Muscle of leg (tissue), 16 donors: ENCODE measurements at places on chromosomes 3 and 15.

GRCh38 chr15:29103824-29104565 lies 165.6 kb downstream of the NSMCE3 start:
- peak overlapping the region; percentile 36 for H3K4me3 ChIP-seq
- H3K27ac ChIP-seq: no peak overlapping the region
- H3K4me1 ChIP-seq: peaks cover 15% of the 10 kb centered on the region
- no peaks in the 10 kb centered on the region for H3K27me3 ChIP-seq
- H3K36me3 ChIP-seq: no peaks in the 10 kb centered on the region
- peak; percentile 87 for DNase-seq

DNA sequence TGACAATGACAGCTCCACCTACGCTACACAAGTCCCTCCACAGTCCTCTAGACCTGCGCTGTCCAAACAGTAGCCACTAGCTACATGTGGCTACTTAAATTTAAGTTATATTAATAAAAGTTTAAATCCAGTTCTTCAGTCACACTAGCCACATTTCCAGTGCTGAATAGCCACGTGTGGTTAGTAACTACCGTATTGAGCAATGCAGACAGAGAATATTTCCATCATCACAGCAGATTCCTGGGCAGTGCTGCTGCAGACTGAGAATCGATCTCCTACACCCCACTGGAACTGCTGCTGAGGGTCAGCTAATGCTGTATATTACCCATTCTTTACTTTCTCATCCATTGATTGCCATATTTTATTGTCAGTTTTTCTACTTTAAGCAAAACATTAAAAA lies 40.9 kb downstream of the HDC start:
- no peak for DNase-seq
- H3K36me3 ChIP-seq: no peaks in the 10 kb centered on the region
- H3K27me3 ChIP-seq: peaks cover 2% of the 10 kb centered on the region
- no peak overlapping the region for H3K4me3 ChIP-seq
- no peak overlapping the region for H3K27ac ChIP-seq

DNA sequence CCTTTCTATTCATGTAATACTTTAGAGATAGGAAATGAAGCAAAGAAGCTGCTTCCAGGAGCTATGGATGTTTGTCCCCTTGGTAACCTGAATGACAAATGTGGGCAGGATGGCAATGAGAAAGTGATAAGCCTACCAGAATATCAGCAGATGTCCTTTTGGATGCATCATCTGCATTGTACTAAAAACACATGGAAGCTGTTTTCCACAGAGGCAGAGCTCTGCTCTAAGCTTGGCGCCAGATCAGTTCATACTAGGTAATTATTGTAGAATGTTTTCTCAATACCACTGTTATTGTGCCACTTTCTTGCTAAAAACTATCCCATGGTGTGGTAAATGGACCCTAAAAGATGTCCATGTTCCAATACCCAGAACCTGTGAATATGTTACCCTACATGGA lies 100.2 kb downstream of the DTWD1 start:
- H3K27ac ChIP-seq: peak overlapping the region; percentile 22
- no peaks in the 10 kb centered on the region for H3K27me3 ChIP-seq
- peaks cover 5% of the 10 kb centered on the region for H3K4me1 ChIP-seq
- H3K36me3 ChIP-seq: no peaks in the 10 kb centered on the region

DNA sequence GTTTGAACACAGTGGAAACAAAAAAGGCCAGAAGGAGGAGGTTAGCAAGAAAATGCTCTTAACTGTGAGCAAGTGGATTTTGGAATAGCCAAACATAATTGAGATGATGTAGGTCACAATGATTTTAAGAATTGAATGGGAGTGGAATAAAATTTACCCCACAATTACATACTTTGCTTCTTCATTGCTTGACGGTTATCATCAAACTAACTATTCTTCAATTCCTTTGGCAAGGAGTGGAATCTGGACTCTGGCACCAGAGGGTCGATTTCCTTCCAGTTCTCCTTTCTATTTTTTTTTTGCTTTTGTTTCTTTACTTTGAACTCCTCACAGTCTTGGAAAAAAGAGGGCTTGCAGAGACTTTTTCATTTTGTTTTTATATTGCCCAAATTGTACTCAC lies 634.5 kb upstream of the TGFBR2 start:
- peak; percentile 61 for DNase-seq
- no peaks in the 10 kb centered on the region for H3K4me1 ChIP-seq
- H3K27ac ChIP-seq: no peak overlapping the region
- H3K27me3 ChIP-seq: no peaks in the 10 kb centered on the region

DNA sequence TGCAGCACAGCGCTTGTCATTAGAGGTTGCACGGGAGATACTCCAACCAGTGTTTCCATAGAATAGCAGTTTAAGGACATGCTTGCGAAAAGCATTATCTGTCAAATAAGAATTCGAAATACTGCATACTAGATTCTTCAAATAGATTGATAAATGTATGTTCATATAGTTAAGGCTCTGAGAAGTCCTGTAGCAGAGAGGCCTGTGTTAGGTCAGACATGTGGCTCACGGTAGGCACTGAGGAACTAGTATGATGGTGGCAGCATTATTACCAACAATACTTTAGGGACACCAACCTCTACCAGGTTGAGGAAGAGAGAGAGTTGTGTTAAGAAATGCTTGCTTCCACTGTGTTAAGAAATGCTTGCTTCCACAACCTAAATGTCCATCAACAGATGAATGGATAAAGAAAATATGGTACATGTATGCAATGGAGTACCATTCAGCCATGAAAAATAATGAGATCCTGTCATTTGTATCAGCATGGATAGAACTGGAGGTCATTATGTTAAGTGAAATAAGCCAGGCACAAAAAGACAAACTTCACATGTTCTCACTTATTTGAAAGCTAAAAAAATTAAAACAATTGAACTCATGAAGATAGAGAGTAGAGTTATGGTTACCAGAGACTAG lies 14.9 kb downstream of the MTMR14 start:
- H3K27ac ChIP-seq: no peak overlapping the region
- DNase-seq: no peak
- peaks cover 67% of the 10 kb centered on the region for H3K36me3 ChIP-seq
- no peak overlapping the region for H3K4me3 ChIP-seq

DNA sequence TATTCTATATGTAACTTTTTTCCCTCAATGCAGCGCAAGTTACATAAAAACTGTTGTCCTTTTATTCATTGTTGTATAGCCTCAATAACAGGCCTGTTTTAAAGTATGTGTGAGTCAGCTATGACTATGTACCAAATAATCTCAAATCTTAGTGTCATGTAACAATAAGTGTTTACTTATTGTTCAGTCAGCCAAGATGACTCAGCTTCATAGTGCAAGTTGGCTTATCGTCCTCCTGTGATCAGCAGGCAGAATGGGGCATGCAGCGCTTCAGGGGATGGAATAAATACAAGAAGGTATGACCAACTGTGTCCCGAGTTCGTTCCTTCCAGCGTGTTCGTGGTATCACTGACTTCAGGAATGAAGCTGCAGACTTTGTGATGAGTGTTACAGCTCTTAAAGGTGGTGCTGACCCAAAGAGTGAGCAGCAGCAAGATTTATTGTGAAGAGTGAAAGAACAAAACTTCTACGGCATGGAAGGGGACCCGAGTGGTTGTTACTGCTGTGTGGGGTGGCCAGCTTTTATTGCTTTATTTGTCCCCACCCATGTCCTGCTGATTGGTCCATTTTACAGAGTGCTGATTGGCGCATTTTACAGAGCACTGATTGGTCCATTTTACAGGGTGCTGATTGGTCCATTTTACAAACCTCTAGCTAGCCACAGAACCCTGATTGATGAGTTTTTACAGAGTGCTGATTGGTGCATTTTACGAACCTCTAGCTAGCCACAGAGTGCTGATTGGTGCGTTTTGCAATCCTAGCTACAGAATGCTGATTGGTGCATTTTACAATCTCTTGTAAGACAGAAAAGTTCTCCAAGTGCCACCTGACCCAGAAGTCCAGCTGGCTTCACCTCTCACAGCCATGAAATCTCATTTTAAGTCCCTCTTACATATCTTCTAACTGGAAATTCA lies 1016.0 kb downstream of the MCTP2 start:
- no peaks in the 10 kb centered on the region for H3K4me1 ChIP-seq
- H3K36me3 ChIP-seq: no peaks in the 10 kb centered on the region
- H3K4me3 ChIP-seq: no peak overlapping the region
- no peak for DNase-seq
- no peaks in the 10 kb centered on the region for H3K27me3 ChIP-seq

GRCh38 chr15:45921376-45921775 lies 286.5 kb downstream of the SQOR start:
- no peak overlapping the region for H3K27ac ChIP-seq
- no peaks in the 10 kb centered on the region for H3K36me3 ChIP-seq
- H3K27me3 ChIP-seq: no peaks in the 10 kb centered on the region

GRCh38 chr3:111151438-111151837 lies 79.8 kb downstream of the NECTIN3 start:
- H3K4me1 ChIP-seq: no peaks in the 10 kb centered on the region
- no peak for DNase-seq
- H3K27me3 ChIP-seq: no peaks in the 10 kb centered on the region

GRCh38 chr3:52202384-52203077 lies 4.6 kb downstream of the ALAS1 start:
- H3K4me3 ChIP-seq: no peak overlapping the region
- no peak overlapping the region for H3K27ac ChIP-seq
- peaks cover 65% of the 10 kb centered on the region for H3K36me3 ChIP-seq
- H3K4me1 ChIP-seq: peaks cover 13% of the 10 kb centered on the region
- H3K27me3 ChIP-seq: no peaks in the 10 kb centered on the region

GRCh38 chr3:99678023-99678422 lies 39.6 kb downstream of the COL8A1 start:
- peak; percentile 40 for DNase-seq
- no peaks in the 10 kb centered on the region for H3K27me3 ChIP-seq

DNA sequence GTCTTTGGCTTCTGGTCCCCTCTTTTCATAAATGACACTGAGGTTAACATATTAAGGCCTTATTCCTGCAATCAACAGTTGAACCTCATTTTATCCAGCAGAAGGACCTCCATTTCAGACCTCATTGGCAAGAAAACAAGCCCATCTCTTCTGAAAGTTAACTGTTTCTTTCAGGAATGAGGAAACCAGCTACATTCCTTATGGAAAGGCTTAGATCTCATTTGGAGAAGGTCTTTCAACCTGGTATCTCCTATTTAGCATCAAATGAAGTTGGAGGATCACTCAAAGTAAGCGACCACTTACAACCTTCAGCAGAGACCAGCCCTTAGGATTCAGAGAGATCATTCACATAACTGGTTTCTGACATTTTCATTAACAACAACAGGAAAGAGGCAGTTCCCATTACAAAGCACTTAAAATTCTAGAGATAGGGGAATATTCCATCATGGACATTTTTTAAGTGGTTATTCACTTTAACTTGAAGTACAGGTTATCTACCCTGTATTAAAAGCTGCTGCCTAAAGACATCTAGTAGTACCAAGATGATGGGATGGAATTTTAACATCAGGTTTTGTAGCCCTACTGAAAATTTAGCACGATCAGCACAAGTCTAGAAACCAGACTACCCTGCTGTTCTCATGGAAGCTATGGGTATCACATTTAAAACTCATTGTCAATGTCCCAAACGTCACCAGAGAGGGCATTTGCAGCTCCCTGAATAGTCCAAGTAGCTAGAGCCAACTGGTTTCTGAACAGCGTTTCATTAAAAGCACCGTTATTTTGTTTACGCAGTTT lies 30.4 kb downstream of the TFRC start:
- H3K27ac ChIP-seq: no peak overlapping the region
- no peaks in the 10 kb centered on the region for H3K4me1 ChIP-seq
- no peak overlapping the region for H3K4me3 ChIP-seq
- no peak for DNase-seq
- H3K36me3 ChIP-seq: peaks cover 39% of the 10 kb centered on the region

- no peaks in the 10 kb centered on the region for H3K4me1 ChIP-seq
- peaks cover 9% of the 10 kb centered on the region for H3K36me3 ChIP-seq
- DNase-seq: no peak
- no peak overlapping the region for H3K27ac ChIP-seq
Measured at GRCh38 chr15:64950888-64951287, 38.8 kb downstream of the SPG21 start.

GRCh38 chr3:63500196-63500595 lies 152.3 kb upstream of the SNTN start:
- no peak for DNase-seq
- no peak overlapping the region for H3K27ac ChIP-seq
- H3K27me3 ChIP-seq: no peaks in the 10 kb centered on the region
- no peaks in the 10 kb centered on the region for H3K36me3 ChIP-seq

- H3K4me3 ChIP-seq: no peak overlapping the region
- H3K4me1 ChIP-seq: no peaks in the 10 kb centered on the region
- no peaks in the 10 kb centered on the region for H3K36me3 ChIP-seq
- no peaks in the 10 kb centered on the region for H3K27me3 ChIP-seq
Measured at GRCh38 chr15:39391230-39391629, 189.6 kb upstream of the THBS1 start.

GRCh38 chr15:83065431-83065830 lies 1.6 kb downstream of the BTBD1 start:
- peak; percentile 8 for DNase-seq
- no peaks in the 10 kb centered on the region for H3K27me3 ChIP-seq
- peak overlapping the region; percentile 85 for H3K4me3 ChIP-seq
- H3K4me1 ChIP-seq: peaks cover 20% of the 10 kb centered on the region
- peak overlapping the region; percentile 29 for H3K27ac ChIP-seq

DNA sequence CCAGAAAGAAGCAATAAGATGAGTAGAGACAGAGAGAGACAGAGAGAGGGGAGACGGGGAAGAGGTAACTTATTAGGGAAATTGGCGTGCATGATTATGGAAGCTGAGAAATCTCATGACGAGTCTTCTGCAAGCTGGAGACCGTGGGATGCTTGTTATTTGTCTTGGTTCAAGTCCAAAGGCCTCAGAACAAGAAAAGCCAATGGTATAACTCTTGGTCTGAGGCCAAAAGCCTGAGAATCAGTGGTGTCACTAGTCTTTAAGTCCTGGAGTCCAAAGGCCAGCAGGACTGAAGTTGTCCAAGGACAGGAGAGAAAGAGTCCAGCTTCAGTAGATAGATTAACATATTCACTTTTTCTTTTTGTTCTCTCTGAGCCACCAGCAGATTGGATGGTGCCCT lies 613.6 kb downstream of the CADM2 start:
- no peaks in the 10 kb centered on the region for H3K4me1 ChIP-seq
- H3K4me3 ChIP-seq: no peak overlapping the region
- no peaks in the 10 kb centered on the region for H3K36me3 ChIP-seq
- H3K27me3 ChIP-seq: no peaks in the 10 kb centered on the region
- peak; percentile 16 for DNase-seq

GRCh38 chr3:115077501-115078250 lies 69.4 kb downstream of the ZBTB20 start:
- H3K27ac ChIP-seq: no peak overlapping the region
- no peak for DNase-seq
- H3K4me1 ChIP-seq: no peaks in the 10 kb centered on the region
- H3K27me3 ChIP-seq: no peaks in the 10 kb centered on the region

- no peaks in the 10 kb centered on the region for H3K4me1 ChIP-seq
- H3K27ac ChIP-seq: no peak overlapping the region
- no peaks in the 10 kb centered on the region for H3K27me3 ChIP-seq
Measured at GRCh38 chr3:59407425-59407824, 357.6 kb upstream of the CFAP20DC start.

GRCh38 chr3:184384342-184384741 lies 4.5 kb downstream of the CHRD start:
- H3K4me1 ChIP-seq: peaks cover 17% of the 10 kb centered on the region
- H3K36me3 ChIP-seq: peaks cover 58% of the 10 kb centered on the region
- no peak for DNase-seq
- peaks cover 16% of the 10 kb centered on the region for H3K27me3 ChIP-seq
- no peak overlapping the region for H3K27ac ChIP-seq
